Karpas-422 (cell line): ENCODE measurements at places on chromosomes 2 and 18. TPM values are rescaled to one million over a fixed set of nuclear protein-coding genes. Genes with fewer than 3 reads are reported as not detected.

DNA sequence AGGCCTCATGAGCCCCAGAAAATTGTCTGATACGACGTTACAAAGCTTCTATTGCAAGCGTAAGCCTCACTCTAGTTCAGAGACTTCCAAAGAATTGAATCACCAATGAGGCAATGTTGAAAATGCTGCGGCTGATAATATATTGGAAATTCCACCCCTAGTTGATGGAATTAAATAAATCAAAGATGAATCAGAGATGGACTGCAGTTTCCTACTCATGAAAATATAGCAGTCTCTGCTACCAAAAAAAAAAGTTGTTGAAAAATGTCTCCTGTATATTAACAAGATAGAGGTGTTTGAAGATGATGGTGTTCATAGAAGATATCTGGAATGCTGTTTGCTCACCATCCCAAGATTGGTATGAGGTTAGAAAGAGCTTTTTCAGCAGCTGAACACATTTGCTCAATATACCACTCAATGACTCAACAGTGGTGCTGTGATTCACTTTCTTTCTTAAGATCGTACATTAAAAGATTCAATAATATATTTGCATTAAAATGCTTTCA lies 99.8 kb upstream of the ARHGAP28 start:
- H3K4me3 ChIP-seq: no peak overlapping the region
- no peak overlapping the region for H3K27ac ChIP-seq
- H3K4me1 ChIP-seq: no peaks in the 10 kb centered on the region
- DNase-seq: no peak
- H3K27me3 ChIP-seq: no peaks in the 10 kb centered on the region

- H3K27ac ChIP-seq: no peak overlapping the region
- no peak for DNase-seq
- no peaks in the 10 kb centered on the region for H3K27me3 ChIP-seq
- H3K4me3 ChIP-seq: no peak overlapping the region
These were observed 187.5 kb downstream of the SCG2 start for GRCh38 chr2:223414646-223415045.

Gene ACMSD
- total RNA-seq: not detected in 2 replicates

DNA sequence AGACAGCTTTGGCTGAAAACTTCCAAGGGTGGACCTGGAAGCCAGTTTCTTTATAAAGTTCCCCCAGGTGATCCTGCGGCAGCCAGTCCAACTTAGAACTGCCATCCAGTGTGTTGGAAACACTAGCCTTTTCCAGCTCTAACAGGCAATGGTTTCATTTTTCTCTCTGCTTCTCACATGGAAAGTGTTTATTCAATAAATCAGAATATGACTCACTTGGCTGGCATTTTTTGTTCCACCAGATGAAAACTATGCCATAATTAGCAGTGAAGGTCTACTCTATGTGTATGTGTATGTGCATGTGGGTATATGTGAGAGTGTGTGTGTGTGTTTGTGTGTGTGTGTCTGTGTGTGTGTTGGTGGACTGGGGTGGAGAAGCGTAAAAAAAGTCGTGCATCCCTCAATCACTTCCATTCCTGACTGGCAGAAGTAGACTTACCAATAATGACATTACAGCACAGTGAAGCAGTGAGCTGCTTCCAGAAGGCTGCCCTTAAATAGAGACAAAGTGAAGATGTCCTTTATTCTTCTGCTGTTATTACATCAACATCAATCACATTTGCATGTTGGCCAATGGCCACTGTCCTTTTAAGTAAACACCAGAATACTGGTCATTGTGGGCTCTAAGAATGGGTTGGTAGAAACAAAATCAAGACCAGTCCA lies 90.9 kb upstream of the SETBP1 start:
- H3K36me3 ChIP-seq: no peaks in the 10 kb centered on the region
- no peak overlapping the region for H3K4me3 ChIP-seq
- no peak for DNase-seq
- H3K27me3 ChIP-seq: no peaks in the 10 kb centered on the region
- H3K4me1 ChIP-seq: no peaks in the 10 kb centered on the region

DNA sequence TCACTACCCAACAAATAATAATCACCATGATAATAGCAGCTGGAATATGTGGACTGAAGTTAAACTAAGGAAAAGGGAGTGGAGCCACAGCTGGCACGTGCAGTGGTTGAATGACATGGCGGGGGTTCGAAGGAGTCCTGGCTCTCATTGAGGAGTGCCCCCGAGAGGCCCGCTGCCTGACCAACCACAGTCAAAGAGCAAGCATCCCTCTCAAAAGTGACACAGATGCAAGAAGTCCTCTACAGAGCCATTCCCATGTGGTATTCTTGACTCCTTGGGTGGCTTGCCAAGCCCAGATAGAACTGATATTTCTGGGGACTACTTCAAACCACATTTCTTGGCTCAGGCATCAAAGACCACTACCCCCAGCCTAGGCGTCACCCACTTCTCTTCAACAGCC lies 405.1 kb downstream of the TNS1 start:
- H3K27me3 ChIP-seq: no peaks in the 10 kb centered on the region
- no peak overlapping the region for H3K27ac ChIP-seq
- no peak overlapping the region for H3K4me3 ChIP-seq
- no peaks in the 10 kb centered on the region for H3K36me3 ChIP-seq
- H3K4me1 ChIP-seq: no peaks in the 10 kb centered on the region; the same call in 1 of the 2 replicates
- DNase-seq: no peak

DNA sequence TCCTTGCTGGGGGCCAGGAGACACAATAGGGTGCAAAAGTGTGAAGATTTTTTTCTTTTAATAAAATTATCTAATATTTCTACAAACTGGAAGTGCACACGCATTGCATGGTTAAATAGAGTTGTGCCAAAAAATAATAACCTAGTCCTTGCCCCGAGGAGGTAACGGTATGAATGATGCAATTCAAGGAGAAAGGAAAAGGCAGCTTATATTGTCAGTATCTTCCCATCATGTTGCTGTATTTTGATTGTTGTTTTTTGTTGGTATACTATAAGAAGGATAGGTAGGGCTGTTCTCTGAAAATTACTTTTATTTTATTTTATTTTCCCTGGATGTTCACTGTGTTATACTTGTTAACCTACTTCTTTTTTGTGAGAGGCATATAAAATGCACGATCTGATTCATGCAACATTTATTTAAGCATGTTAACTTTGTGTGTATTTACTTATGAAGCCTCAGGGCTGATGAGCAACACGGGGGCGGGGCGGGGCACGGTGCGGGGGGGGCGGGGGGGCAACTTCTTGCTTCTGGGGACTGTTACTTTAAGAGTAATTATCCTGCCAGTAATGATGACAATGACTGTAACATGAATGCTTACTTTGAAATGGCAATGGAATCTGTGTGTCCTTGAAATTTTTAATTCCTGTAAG lies 118.6 kb downstream of the AQP4 start:
- H3K4me3 ChIP-seq: no peak overlapping the region
- H3K27me3 ChIP-seq: no peaks in the 10 kb centered on the region
- no peak overlapping the region for H3K27ac ChIP-seq
- DNase-seq: no peak

DNA sequence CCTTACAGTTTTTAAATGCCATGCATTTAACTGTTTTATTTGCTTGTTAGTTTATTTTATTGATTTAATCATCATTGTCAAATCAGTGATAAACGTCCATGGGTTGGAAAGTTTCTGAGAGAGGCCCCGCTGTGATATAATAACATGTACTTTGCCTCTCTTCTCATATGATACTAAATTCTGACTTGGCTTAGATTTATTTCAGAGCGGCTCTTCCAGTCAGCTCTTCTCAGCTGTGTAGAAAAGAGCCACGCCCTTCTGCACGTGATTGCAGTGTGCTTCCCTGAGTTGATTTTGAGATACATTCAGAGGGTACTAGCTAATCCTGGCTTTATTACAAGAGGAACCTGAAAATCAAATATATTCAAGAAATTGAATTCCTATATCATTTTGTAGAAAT lies 218.6 kb downstream of the KCNE4 start:
- H3K4me1 ChIP-seq: no peaks in the 10 kb centered on the region
- H3K27me3 ChIP-seq: no peaks in the 10 kb centered on the region
- H3K4me3 ChIP-seq: no peak overlapping the region
- no peak overlapping the region for H3K27ac ChIP-seq

DNA sequence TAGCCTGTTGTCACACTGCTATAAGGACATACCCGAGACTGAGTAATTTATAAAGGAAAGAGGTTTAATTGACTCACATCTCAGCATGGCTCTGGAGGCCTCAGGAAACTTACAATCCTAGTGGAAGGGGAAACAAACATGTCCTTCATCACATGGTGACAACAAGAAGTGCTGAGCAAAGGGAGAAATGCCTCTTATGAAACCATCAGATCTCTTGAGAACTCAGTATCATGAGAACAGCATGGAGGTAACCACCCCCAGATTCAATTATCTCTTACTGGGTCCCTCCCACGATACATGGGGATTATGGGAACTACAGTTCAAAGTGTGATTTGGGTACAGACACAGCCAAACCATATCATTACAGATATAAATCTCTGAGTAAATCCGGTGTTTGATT lies 148.7 kb downstream of the PRPF40A start:
- no peaks in the 10 kb centered on the region for H3K36me3 ChIP-seq
- no peak for DNase-seq
- no peak overlapping the region for H3K4me3 ChIP-seq
- no peak overlapping the region for H3K27ac ChIP-seq
- H3K4me1 ChIP-seq: peaks cover 13% of the 10 kb centered on the region
- H3K27me3 ChIP-seq: no peaks in the 10 kb centered on the region

GRCh38 chr2:156456616-156457015 lies 20.4 kb downstream of the GPD2 start:
- no peaks in the 10 kb centered on the region for H3K27me3 ChIP-seq
- DNase-seq: no peak
- H3K27ac ChIP-seq: no peak overlapping the region
- no peaks in the 10 kb centered on the region for H3K36me3 ChIP-seq
- no peak overlapping the region for H3K4me3 ChIP-seq

DNA sequence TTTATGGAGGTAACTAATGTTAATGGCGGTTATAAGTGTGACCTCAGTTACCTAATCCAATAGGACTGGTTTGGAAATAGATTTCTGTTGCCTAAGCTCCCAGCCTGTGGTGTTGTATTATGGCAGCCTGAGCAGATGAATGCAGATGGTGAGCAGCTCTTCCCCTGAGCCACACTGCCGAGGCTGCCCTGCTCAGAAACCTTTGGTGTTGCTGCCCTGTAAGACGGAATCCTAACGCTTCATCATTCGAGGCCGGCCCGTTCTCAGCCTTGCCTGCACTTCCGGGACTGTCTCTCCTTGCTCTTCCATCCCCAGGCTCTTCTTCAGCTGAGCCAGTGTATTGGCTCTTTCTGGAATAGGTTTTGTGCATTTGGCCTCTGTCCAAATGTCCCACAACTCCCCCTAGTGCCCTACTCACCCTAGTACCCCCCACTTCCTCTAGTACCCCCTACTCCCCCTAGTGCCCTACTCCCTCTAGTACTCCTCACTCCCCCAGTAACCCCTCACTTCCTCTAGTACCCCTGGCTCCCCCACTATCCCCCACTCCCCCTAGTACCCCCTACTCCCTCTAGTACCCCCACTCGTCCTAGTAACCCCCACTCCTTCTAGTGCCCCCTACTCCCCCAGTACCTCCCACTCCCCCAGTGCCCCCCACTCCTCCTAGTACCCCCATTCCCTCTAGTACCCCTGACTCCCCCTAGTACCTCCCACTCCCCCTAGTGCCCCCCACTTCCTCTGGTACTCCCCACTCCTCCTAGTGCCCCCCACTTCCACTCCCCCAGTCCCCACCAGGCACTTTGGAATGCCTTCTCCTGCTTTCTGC lies 106.0 kb upstream of the TAF1B start:
- H3K36me3 ChIP-seq: no peaks in the 10 kb centered on the region
- H3K4me1 ChIP-seq: no peaks in the 10 kb centered on the region
- DNase-seq: no peak
- H3K27ac ChIP-seq: no peak overlapping the region
- H3K27me3 ChIP-seq: no peaks in the 10 kb centered on the region

GRCh38 chr2:10079870-10080535 lies at the start of gene CYS1:
Gene CYS1, minus strand, starts transcription at chr2:10080411. Its CDS starts 188 bp downstream, at chr2:10080223.
- no peak for DNase-seq
- peaks cover 52% of the 10 kb centered on the region for H3K4me1 ChIP-seq
- H3K36me3 ChIP-seq: no peaks in the 10 kb centered on the region
- peak within 1 kb of the TSS; percentile 33; the same call in 1 of the 2 replicates for H3K4me3 ChIP-seq
- H3K27ac ChIP-seq: no peak within 1 kb of the TSS
- H3K27me3 ChIP-seq: peaks cover 3% of the 10 kb centered on the region; the same call in 1 of the 2 replicates

Gene FKBP7
- 6.2 and 23.1 TPM in 2 replicates for total RNA-seq

DNA sequence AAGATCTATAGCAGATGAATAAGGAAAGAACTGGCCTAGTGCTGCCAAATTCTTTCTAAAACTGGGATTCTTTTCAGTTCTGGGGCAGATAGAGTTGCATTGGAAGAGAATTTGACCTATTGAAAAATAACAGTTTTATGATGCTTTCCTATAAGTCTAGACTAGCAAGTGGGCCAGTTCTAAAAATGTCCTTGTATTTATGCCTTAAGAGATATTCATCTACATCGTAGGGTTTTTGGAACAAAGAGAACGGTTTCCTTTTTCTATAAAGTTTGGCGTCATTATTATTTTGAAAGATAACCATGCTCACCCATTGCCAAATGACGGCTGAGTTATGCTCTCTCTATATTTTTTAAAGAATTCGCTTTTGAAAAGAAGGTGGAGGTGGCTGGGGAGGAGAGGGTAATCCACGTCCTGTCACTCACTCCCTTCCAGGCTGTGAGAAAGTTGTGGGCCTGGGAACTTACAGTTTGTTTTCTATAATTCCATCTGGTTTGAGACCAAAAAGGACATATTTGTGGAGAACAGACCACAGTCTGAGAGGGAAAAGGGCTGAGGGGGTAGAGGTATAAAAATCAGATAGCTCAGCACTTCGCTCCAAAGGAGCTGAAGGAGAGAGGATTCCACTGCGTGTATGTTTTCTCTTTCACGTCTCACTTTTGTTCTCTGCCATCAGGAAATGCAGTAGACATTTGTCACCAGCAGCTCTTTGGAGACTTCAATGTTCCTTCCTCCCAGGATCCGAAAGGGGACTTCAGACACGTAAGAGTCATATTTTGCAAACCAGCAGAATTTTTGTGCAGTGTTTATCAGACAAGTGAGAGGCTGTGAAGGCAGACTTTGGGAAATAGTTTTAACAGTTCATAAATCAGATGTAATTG lies 281.9 kb upstream of the FN1 start:
- H3K27me3 ChIP-seq: no peaks in the 10 kb centered on the region
- no peaks in the 10 kb centered on the region for H3K36me3 ChIP-seq
- peaks cover under 1% of the 10 kb centered on the region for H3K4me1 ChIP-seq
- H3K27ac ChIP-seq: no peak overlapping the region
- DNase-seq: no peak
